CD8-positive, alpha-beta memory T cell (primary cell): ENCODE measurements at places on chromosomes 12 and 14.

DNA sequence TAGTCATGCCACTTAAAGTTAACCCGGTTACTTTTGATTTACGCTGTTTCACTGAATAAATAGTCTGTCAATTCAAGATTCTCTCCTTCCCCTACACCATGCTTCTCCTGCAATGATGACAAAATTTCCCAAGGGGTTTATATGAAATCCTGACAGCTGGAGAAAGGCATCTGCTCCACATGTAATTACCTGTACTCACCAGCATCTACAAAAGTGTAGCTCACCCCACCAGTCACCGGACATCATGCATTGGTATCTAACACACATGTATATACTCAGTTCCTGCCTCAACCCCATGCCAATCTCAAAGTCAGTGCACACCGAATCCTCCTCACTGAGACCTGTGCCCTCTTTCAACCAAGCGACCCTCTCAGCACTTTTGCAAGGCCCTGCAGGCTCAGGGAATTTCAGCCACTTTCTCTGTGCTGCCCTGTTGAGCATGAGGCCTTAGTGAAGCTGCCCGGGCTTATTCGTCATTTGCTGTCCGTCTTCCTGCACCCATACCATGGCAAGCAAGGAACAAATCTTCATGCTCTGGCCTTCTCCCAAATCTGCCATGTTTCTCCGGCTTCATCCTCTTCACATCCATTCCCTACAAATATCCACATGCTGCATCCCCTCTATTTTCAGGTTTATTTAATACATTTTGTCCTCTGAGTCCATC lies 131.6 kb downstream of the SEC23A start:
- DNase-seq, result no peak

GRCh38 chr14:68368850-68369249 lies 424.0 kb downstream of the ZFP36L1 start:
- DNase-seq, result no peak

DNA sequence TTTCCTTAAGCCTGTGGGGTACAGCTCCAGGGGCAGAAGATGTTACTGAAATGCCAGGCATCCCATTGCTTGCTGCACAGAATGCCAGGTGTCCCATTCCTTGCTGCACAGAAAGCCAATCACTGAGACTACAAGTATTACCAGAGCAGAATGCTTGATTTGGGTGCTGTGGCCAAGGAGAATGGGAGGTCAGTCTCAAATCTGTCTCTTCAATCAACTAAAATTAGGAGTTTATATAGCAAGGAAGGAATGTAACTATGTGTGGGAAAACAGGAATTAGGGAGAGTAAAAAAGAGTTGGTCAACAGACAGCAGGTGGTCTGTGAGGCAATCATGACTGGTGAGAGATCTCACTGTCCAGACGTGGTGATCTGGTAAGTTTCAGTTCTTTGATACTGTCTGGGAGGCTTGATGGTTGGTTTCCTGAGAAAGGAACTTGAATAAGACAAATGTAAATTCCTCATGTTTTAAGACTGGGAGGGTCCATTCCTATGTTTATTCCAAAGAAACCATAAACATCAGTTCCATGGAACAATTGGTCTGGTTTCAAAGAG lies 31.2 kb upstream of the VASH1 start:
- DNase-seq, result no peak

- DNase-seq, result no peak
These were observed 247.8 kb downstream of the MDGA2 start for GRCh38 chr14:47427629-47428028.
